ENCODE measurements at places on chromosomes 1 and 21.
A peak's percentile ranks its signal among the peaks of the same experiment; 100 is the strongest.

DNA sequence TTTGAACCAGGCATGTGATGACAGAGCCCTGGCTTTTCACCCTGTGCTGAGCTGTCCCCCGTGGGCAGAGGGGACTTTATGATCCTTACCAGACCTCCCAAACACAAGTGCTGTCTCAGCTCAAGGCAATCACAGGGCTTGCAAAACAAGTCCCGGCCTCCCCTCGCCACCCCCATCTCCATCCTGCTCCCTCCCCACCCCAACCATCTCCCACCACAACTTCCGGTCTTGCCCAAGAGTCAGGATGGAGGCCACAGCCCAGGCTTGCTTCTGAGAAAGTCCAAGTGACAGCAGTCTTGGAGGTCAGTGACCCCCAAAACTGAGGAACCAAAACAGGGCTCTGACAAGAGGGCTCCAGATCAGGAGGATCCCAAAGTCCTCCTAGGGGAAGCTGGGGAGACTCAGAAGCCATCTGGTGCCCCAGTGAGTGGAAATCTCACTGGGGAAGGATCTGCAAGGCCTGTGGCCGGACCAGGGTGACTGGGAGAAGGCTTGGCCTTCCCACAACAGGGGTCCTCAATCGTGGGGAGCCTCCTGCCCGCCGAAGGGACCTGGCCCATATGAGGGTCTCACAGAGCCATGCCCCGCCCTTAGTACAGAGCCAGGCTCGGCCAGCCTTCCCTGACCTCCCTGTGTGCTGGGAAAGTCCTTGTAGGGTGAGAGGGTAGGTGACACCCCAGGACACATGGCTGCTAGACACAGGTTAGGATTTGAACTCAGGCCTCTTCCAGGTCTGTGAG is 4.5 kb upstream of the SDC3 start:
- peak; percentile 25 for DNase-seq

DNA sequence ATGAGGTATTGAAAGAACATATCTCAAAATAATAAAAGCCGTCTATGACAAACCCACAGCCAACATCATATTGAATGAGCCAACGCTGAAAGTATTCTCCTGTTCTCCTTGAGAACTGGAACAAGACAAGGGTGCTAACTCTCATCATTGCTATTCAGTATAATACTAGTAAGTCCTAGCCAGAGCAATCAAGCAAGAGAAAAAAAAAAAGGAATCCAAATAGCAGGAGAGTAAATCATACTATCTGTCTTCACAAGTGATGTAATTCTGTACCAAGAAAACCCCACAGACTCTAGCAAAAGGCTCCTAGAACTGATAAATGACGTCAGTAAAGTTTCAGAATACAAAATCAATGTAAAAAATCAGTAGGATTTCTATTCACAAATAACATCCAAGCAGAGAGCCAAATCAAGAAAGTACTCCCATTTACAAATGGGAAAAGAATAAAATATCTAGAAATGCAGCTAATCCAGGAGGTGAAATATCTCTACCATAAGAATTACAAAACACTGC is 1632.8 kb downstream of the NCAM2 start:
- no peak for DNase-seq

DNA sequence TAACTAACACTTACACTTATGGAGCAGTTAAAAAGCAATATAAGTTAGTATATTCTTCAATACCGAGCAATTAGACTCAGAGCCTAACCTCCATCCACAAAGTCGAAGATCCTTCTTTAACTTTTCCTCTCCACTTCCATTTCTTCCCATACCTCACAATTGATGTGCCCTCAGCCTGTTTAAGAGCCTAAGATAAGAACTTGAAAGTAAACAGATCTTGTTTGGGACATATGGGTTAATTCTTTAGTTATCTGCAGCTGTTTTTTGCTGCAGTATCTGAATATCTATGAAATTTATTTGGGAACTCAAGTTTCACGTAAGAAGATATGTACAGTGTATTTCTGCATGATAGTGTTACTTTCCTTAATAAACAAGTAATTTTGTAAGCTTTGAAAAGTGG is 51.5 kb downstream of the MIGA1 start:
- DNase-seq, result no peak

- no peak for DNase-seq
Observed at GRCh38 chr1:87473203-87473661, 144.6 kb downstream of the LMO4 start.

- DNase-seq, result no peak
Observed at GRCh38 chr1:39659538-39659937, 12.4 kb downstream of the NT5C1A start.

DNA sequence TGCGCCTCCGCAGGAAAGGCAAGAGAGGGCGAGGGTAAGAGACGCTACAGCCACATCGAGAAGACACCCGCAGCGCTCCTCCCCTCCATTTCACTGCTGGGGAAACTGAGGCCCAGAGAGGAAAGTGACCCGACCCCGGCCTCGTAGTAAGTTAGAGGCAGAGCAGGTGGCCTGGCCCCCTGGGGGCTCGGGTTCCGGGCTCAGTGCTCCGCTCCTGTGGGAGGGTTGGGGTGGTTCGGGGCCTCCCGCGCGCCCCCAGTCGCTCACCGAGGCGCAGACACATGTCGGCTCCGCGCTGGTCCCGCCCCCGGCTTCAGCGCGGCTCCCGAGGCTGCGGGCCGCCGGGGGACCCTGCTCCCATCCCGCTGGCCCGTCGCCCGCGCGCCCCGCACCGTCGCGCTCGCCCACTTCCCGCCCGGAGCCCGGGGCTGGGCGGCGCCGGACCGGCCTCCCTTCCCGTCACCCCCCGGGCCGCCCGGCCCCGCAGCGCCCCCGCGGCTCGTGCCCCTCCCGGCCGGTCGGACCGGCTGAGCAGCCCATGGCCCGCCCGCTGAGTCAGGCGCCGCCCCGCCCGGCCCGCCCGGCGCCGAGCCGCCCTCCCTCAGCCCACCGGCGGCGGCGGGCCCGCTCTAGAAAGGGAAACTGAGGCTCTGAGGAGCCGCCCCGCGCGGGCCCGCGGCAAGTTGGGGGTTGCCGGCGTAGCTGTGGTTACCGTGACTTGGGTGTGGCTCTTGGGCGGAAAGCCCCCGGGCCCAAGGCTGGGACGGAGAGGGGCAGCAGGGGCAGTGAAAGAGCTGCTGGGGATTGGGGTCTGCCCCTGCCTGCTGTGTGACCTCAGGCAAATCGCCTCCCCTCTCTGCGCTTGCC is at the start of gene TMEM54:
TSS of gene TMEM54 (minus strand) at position 434 of the 867 bp plus-strand sequence. CDS start at position 283, 151 bp downstream.
- no peak for DNase-seq

- DNase-seq, result no peak
Observed at GRCh38 chr1:56877973-56878372, 23.4 kb downstream of the C8A start.

DNA sequence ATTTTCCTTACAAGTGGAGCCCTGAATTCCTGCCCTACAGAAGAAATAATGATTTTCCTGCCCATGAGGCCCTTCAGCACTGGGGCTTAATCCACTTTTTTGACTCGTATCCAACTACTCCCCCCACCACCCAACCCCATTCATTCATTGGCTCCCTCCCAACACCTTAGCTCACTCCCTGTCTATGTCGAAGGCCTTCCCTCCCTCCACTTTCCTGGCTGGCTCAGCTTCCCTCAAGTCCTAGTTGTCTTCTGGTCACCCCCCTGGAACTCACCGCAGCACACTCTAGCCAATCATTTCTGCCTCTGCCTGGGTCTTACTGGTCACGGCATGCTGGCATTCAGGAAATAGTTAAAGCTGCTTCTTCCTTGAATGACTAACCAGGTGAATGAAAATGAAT is 118.9 kb downstream of the PGBD5 start:
- DNase-seq, result no peak

DNA sequence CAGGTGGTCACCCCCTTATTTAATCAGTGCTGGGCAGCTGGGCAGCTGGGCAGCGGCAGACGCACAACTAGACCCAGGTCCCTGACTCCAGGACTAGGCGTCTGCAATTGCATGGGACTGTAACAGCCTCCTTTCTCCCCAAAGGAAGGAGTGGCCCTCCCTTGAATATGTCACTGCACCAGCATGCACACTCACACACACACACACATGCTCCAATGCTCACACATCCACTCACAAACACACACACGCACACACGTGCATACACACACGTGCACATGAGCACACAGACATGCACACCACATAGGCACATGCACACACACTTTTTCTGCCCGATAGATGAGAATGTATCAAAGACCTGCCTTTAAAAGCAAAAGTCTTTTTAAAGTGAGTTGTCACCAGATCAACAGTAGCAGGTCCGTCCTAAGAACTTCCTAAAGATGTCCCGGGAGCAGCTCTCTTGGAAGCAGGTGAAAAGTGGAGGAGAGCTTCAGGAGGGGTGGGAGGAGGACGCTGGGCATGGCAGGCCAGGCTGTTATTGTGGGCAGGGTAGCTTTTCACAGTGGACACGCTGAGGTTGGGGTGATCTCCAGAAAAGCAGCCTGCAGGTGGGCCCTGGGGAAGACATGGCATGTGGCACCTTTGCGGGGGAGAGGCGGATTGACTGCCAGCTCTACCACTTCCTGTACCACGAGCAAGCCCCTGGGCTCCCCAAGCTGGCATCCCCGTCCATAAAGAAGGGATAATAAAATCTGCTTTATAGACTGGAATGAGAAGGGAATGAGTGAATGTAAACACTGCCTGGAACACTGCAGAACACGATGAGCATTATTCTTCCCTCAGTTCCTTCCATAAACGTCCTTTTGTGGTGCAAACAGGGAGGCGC is 1.7 kb downstream of the PDE9A start:
- DNase-seq, result no peak

DNA sequence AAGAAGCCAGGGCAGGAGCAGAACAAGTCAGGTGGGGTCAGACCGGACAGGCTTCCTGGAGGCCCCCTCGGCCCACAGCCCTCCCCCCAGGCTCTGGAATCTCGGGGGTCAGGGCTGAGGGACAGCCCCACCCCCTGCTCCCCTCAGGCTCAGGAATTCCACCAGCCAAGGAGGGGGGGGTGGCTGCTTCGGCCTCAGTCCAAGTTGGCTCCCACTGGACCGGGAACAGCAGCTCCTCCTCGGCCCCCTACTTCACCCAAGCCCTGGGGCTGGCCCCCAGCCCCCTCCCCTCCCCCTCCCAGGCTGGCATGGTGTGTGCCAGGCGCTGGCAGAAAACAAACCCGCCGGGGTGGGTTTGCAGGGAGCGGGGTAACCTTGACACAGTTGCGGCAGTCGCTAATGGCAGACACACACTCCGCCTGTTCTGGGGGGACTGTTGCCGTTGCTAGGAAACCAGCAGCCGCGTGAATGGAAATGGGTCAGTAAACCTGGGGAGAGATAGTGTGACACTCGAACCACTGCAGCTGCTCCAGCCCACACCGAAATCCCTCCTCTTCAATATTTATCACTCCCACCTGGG is 32.4 kb downstream of the AHDC1 start:
- no peak for DNase-seq

- DNase-seq, result no peak
Observed at GRCh38 chr1:72202761-72203160, 79.6 kb downstream of the NEGR1 start.

DNA sequence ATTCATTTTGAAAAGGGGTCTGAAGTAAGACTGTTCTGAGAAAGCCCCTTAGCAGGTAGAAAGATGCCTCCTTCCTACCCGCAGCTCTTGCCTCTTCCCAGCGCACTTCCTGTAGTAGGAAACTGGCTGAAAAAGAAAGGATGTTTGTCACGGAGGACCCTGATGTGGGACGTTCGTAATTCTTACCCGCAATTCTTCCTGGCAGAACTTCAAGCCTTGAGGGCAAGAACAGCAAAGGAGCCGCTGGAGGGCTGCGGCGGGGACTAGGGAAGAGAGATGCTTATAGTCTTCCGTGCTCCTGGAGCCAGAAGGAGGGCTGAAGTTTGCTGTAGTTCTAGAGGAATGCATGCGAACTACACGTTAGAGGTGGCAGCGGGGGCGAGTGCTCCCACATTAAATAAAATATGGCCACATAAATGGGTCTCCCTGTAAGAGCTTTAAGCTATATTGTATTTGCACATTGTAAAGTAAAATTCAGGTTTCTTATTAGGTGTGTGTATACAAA is 6.3 kb downstream of the C1orf53 start:
- no peak for DNase-seq

Measured in C1 segment of cervical spinal cord (tissue), 14 donors.